ENCODE measurements at places on chromosomes 1 and 21.

DNA sequence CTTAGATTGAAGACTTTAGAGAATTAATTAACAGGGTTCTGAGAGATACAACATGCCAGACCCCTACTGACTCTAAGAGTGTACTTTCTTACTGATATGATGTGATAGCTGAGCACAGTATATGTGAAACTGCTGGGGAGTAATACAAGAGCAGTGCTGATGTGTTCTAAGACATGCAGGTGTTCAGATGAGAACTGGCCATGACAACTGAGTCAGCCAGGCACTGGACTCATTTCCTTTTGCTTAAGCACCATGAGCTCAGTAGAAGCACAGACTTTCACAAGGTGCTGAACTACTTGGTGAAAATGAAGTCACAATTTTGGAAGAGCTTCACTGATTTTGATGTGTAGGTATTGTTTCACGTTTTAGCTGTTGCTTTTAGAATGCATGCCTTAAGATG lies 15.9 kb upstream of the POGZ start:
- DNase-seq, result no peak

GRCh38 chr1:86370601-86371022 lies 25.5 kb downstream of the ODF2L start:
- no peak for DNase-seq

DNA sequence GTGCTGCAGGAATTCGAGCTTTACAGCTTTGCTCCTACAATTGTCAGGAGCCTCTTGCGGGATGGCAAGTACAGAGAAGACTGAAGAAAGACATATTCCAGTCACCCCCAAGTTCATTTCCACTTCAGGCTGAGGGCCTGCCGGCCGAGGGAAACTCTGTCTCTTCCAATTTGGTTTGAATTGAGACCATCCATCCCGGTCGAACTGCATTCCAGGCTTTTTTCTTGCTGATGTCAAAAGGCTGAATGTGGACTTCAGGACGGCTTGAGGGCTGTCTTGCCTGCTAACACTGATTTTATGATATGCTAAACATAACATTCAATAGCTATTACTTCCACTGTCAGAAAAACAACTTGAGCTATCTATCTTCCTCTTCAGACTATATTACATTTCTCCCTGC lies 79.8 kb upstream of the PLXNA2 start:
- no peak for DNase-seq

GRCh38 chr1:53071915-53072314 lies 9.9 kb downstream of the PODN start:
- no peak for DNase-seq

GRCh38 chr1:154808909-154809262 lies 61.2 kb downstream of the KCNN3 start:
- no peak for DNase-seq

- no peak for DNase-seq
These were observed 21.5 kb upstream of the MTARC2 start for GRCh38 chr1:220726634-220727033.

GRCh38 chr21:17699524-17700189 lies 87.0 kb upstream of the BTG3 start:
- no peak for DNase-seq

Data from CD4-positive, alpha-beta T cell (primary cell).